ENCODE measurements at places on chromosomes 4 and X.
A peak's percentile ranks its signal among the peaks of the same experiment; 100 is the strongest.

GRCh38 chr4:88998891-88999290 lies 58.1 kb downstream of the FAM13A start:
- no peak for DNase-seq

- no peak for DNase-seq
These were observed at the start of gene FAM184B for GRCh38 chr4:17781300-17782287. Gene FAM184B (minus strand): TSS chr4:17781621. CDS start chr4:17781299, 322 bp downstream.

DNA sequence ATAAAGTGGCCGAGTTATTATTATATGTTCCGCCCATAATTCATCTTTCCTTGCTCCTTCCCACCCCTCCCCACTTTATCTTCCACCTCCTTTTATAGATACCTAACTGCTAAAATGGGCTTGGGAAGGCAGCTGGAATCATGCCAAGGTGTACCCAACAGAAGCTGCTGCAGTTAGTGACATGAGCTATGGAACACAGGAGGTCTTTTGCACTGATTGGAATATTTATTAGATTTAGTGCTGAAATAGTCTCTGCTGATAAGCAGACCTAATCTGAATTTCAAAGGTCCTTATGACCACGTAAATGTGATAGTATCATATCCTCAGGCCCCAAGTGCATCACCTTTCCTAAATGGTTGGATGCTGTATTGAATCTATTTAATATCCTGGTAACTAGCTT lies 64.9 kb downstream of the HMGB2 start:
- no peak for DNase-seq

- DNase-seq: no peak
These were observed 65.5 kb upstream of the TRIM2 start for GRCh38 chr4:153138736-153139135.

DNA sequence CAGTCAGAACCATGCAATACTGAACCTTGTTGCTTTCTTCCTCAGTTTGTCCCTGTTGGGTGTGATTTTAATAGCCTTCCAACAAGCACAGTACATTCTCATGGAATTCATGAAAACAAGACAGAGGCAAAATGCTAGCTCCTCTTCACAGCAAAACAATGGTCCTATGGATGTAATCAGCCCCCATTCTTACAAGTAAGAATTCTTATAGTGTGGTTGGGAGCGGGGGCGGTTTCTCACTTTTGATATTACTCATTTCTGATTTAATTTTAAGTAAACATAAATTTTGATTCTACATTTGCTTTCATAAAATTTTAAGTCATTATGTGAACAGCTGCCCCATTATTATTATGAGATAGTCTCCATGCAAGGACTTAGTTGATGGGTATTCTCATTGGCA lies 80.8 kb upstream of the TLR2 start:
- DNase-seq: no peak

- no peak for DNase-seq
These were observed 82.8 kb downstream of the PPP3CA start for GRCh38 chr4:101264512-101264911.

DNA sequence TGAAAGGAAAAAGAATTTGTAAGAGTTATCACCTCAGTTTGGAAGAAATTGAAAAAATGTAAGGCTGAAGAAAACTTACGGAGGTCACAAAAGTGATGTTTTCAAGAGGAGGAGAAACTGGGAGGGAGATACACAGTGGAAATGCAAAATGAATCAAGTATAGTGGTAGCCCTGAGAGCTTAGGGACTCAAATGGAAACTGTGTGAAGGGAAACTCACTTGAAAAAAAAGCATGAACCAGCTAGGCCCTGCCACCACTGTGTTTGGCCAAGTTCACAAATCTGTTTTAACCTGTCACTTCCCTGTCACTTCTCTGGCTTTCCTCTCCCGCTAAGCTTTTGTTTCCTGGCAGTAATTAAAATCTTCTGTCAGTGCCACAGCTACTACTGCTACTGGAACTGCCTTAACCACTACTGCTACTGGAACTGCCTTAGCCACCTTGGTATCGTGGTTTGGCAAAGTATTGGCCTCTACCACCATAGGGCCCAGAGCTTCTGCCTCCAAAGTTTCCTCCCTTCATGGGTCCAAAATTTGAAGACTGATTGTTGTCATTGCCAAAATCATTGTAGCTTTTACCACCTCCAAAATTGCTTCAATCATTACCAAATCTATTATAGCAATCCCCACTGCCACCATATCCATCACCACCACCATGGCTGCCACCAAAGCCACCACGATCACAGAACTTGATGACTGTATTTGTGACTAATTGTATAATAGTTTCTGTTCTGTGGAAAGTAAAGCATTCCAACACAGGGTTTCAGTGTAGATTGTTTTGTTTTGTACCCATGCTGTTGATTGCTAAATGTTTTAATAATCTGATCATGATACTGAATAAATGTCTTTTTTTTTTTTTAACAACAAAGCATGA lies 41.5 kb downstream of the SMARCA5 start:
- no peak for DNase-seq

DNA sequence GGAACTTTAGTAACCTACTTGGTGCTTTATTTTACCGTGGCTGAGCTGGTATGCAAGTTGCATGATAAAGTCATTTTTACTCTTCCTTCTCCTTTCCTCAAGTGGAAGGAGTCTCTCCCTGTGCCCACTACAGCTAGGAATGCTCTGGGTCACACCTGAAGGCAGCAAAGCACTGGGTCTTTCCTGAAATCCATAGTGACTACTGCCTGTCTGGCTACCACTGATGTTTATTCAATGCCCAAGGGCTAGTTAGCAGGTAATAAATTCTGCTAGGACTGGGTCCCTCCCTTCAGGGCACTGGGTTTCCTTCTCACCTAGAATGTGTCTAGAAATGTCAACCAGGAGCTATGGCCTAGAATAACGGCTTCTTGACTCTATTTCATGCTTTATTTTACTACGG lies 1081.4 kb downstream of the FAT4 start:
- DNase-seq: no peak

- DNase-seq: peak; percentile 54
These were observed 58.5 kb upstream of the CLCN4 start for GRCh38 chrX:10098270-10098713.

DNA sequence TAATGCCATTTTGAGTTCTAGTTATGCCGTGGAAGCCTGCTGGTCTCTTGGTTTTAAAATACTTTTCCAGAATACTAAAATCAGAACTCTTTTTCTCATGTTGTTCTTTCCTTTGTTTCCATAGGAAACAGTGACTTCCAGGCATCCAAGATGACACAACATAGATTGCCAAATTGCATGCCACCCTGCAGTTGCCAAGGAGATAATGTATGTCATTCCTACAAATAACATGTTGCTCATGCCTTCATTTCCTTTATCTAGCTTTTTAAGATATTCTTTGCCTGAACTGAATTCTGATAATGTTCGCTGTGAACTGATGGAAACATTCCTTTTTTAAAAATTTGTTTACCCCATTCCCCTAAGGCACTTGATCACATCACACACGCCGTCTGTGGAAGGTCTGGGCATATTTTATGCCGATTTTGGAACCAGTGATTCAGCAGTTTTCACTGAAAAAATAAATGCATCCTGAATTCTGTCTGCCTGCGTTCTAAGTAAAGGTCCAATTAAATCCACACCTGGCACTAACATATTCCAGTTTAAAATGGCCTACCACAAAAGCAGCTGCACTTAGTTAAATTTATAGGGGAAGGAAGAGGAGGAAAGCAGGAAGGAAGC lies 38.0 kb upstream of the COX7B2 start:
- no peak for DNase-seq

DNA sequence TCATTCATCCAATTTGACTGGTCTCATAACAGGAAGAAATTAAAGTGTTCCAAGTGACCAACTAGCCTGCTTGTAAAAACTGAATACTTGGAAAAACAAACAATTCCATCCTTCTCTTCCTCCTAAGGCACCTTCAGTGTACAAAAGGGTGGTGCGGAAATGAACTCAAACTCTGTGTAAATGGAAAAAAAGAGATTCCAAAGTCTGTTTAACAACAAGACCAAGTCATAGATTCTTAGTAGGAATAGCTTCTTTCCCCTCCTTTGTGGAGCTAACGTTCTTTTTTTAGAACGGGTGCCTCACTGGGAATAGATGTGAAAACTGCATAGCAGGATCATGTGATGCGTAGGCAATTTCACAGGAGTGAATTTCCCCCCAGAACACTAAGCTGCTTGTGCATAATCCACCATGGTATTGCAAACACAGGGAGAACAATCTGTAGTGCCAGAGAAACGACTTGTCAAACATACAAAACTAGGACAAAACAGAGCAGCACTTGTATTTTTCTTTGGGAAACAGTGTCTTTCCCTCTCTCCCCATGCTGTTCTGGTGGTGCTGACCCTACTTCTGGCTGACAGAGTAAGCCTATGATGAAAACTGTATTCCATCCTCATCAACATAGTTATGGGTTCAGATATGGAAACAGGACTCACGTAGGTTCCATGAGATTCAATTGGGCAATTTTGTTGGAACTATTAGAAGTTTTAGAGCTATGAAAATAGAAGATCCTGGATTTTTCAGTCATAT lies 13.2 kb upstream of the SOD3 start:
- DNase-seq: no peak

DNA sequence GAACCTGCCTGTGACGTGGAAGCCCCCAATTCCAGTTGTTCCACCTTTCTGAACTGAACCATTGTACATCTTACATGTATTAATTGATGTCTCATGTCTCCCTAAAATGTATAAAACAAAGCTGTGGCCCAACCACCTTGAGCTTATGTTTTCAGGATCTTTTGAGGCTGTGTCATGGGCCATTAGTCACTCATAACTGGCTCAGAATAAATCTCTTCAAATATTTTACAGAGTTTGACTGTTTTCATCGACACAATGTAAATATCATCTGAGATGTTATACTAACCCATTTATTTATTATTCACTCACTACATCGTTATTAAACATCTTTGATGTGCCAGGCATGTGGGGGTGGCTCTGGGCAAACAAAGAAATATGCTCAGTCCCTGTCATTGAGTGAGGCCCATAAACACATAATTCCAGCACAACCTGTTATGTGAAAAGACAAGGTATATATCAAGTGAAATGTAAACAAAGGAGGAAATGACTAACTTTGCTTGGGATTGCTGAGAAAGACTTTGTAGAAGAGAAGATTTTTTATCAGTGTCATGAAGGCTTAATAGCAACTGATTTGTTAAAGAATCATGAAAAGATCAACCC lies 34.5 kb upstream of the PPM1K start:
- no peak for DNase-seq

DNA sequence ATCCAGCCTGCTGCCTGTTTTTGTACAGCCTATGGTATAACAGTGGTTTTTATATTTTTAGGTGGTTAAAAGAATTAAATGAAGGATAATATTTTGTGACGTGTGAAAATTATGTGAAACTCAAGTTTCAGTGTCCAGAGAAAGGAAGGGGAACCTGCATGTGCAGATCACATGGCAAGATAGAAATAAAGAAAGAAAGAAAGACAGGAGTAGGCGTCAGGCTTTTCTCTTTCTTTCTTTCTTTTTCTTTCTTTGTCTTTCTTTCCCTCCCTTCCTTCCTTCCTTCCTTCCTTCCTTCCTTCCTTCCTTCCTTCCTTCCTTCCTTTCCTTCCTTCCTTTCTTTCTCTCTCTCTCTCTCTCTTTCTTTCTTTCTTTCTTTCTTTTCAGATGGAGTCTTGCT lies 42.0 kb upstream of the HUWE1 start:
- DNase-seq: no peak

GRCh38 chr4:183257808-183258207 lies 62.3 kb downstream of the CLDN22 start:
- no peak for DNase-seq

GRCh38 chr4:53676402-53676871 lies 85.2 kb upstream of the LNX1 start:
- no peak for DNase-seq

GRCh38 chr4:81207828-81208227 lies 7.2 kb downstream of the PRKG2 start:
- no peak for DNase-seq

- DNase-seq: no peak
These were observed 11.2 kb upstream of the LAP3 start for GRCh38 chr4:17565846-17566245.

DNA sequence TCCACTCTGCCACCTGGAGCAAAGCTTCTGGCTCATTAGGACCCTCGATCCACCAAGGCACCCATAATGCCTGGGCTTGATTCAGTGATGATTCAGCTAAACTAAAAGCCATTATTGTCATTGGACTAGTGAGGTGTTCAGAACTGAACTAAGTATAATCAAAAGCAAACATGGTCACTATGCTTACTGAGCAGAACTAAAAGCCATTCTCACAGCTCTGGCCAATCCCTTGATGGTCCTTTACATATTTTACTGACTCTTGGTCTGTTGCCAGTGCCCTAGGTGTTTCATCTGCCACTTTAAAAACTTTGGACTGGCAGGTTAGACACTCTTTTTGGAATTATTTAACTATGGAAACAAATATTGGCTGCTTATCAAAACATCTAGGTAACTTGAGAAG lies 703.5 kb downstream of the FAT4 start:
- DNase-seq: no peak

GRCh38 chr4:77697860-77698590 lies 92.4 kb downstream of the CXCL13 start:
- DNase-seq: no peak

- no peak for DNase-seq
These were observed 57.3 kb downstream of the GSTCD start for GRCh38 chr4:105765690-105766407.

DNA sequence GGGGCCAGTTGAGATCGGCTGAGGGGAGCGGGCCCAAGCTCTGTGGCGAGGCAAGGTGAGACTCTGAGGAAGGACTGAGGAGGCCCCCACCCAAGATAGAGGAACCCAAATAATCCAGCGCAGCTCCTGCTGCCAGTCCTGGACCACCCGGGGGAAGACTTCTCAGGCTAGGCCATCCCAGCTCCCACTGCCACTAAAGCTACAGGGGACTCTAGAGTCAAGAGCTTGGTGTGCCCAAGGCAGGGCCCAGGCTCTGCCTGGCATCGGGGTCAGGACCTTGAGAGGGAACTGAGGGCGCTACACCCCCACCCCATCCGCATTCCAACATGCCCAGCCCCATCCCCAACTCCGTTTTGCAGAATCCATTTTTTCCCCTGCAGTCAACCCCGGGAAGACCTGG lies 8.6 kb downstream of the MAGEA4 start:
- DNase-seq: no peak

GRCh38 chr4:108010167-108010566 lies 20.5 kb downstream of the HADH start:
- DNase-seq: no peak

GRCh38 chr4:107442538-107443111 lies 277.4 kb downstream of the PAPSS1 start:
- DNase-seq: no peak

DNA sequence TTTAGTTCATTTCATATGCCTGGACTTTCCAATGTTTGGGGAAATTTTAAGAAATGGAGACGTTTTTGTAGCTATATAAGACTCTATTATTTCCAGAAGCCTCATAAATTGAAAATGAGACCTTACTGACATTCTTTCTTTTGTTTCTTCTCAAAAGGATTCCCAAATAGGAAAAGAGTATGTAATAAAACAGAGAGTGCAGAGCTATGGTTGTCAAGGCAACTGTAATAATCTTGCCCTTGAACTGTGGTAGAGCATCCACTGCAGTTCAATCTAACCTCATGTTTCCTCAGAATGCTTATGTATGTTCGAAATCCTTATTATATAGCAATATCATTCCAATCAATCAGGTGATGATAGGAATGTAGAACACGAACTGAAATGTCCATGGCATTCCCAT lies 54.1 kb downstream of the AMELX start:
- no peak for DNase-seq
